Activated CD8-positive, alpha-beta T cell treated with anti-CD3 and anti-CD28 coated beads, Interleukin-2, amount 10 ng/mL, durations not matched to agents 7 days and 5 days (primary cell): ENCODE measurements at places on chromosomes 5 and 9.

- no peak for DNase-seq
Measured at GRCh38 chr9:94921092-94921471, 194.6 kb downstream of the AOPEP start.

- DNase-seq = no peak
Measured at GRCh38 chr9:20781092-20781491, 97.0 kb downstream of the FOCAD start.

- no peak for DNase-seq
Measured at GRCh38 chr9:26561928-26562327, 330.7 kb downstream of the CAAP1 start.

DNA sequence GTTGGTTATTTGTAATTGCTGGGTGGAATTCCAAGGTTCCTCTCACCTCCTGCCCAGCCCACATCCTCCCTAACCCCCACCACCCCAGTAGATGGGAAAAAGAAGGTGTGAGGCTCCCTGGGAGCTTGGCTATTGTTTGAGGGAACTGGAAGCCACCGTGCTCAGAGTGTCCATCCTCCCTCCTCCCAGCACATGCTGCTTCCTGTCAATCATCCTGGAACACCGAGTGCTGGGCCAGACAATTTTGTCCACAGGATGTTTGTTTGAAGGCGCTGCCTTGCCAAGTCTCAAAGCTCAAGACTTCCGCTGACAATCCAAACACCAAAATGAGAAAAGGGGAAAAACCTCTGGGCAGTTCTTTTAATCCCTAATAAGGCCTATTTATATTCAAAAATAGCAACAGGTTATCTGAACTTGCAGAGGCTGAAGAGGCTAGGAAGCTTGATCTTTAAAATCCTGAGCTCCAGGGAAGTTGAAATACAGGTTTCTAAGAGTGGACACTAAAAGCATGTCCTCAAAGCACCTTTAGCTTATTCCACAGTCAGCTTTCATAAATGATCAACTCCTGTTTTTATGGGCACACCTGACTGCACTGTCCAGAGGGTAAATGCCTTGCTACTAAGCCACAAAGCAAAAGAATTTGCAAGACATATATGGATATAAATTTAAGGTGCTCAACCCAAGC lies 286.7 kb downstream of the NFIB start:
- DNase-seq = no peak
